ENCODE measurements at places on chromosomes 5 and 9.

DNA sequence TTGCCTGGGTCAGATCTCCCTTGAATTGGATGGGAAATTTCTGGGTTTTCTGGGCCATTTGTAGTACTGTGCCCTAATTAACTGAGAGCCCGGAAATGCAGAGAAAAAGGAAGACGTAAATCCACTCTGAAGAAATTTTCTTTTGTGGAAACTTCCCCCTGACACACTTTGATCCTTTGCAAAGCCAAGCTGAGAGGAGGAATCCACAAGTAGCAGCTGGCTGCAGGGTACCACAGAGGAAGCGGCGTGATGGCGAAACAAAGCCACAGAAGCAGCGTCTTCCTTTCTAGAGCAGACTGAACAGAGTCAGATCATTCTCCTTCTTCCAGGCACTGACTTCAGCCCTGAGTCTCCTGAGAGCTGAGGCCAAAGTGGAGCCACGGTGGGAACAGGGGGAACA is 47.1 kb upstream of the ZNF354A start:
- DNase-seq: peak; percentile 52

- DNase-seq: no peak
Observed at GRCh38 chr9:108241384-108242073, 614.3 kb downstream of the ACTL7B start.

GRCh38 chr5:81657386-81657785 is 93.5 kb downstream of the SSBP2 start:
- DNase-seq: no peak

- no peak for DNase-seq
Observed at GRCh38 chr5:38338455-38338854, 80.1 kb downstream of the EGFLAM start.

DNA sequence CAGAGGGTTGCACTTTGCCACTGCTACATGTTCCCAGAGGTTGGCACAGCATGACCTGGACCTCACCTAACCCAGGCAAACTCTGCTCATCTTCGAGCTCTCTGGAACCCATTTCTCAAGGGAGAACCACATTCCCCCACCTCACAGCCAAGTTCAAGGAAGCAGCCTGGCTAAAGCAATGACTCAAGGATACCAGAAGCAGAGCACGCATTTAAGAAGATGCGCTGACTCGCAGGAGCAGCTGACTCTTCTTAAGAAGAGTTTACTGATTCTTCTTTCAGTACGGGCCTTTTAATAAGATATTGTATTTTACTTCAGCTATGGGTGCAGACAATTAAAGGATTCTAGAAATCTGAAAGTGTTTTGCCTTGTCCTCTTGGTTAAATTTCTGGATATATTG is 4.1 kb upstream of the SEMA5A start:
- no peak for DNase-seq

DNA sequence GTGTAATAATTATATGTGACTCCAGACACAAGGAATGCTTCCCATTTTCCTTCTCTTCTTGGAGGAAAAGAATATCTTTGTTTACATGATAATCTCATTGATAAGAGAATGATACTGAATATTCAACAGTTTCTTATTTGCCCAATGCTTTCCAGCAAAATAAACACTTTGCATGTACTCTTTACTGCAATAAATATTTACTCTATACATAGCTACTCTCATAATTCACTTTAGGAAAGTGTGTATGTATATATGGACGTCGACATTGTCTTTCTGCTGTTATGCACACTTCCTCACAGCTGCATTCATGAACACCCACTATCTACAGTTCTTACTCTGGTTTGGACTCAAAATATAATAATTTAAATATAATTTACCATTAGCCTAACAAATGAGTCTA is 617.4 kb upstream of the CDH10 start:
- no peak for DNase-seq

DNA sequence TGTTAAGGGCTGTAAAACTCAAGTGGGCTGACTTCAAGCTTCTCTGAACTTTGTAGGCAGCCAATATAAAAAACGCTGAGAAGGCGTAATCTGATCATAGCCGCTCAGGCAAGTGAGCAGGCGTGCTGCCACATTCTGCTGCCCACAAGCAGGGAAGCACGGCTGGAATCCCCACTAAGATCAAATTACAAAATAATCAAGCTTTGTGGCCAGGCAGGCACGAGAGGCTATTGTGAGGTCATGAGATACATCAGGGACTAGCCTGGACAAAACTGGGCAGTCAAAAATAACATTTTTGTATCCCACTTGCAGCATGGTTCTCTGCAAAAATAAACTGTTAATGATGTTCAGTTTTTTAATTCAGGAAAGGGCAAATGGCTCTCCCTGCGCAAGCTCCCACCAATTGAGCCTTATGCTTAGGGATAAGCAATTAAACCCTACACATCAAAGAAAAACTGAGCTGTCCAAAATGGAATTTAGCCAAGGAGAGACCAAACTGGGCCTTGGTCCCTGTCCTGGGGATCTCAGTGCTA is 64.0 kb downstream of the POU5F2 start:
- peak; percentile 65 for DNase-seq

DNA sequence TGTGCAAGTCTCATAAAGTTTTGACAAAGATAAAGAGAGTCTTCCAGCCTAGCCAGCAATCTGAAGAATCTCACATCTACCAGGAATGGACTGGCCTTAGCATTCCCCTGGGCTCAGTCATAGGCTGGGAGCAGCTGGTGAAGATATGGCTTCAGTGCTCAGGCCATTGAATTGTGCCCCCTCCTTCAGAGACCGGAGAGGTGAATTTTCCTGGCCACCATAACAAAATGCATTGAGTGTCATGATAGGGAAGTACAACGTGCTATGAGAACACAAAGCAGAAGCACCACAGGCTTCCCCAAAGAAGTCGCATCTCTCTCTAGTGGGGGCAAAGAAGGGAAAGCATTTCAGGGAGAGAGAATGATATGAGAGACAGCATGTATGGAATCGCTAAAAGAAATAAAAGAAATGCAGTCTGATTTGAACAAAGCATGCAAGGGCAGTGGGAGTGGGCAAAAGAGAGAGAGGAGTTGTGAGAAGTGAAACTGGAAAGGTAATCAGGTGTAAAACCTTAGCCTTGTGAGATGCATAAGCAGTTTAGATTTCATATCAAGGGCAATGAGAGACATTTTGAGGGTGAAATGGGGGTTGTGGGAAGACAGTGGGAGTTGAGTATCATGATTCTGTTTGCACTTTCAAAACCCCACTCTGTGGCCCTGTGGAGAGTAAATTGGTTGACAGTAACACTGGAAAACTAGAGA is 57.1 kb upstream of the NMUR2 start:
- peak; percentile 48 for DNase-seq

- DNase-seq: no peak
Observed at GRCh38 chr5:42592401-42593140, 164.0 kb upstream of the CCDC152 start.

- DNase-seq: no peak
Observed at GRCh38 chr9:79698967-79699366, 127.2 kb downstream of the TLE4 start.

DNA sequence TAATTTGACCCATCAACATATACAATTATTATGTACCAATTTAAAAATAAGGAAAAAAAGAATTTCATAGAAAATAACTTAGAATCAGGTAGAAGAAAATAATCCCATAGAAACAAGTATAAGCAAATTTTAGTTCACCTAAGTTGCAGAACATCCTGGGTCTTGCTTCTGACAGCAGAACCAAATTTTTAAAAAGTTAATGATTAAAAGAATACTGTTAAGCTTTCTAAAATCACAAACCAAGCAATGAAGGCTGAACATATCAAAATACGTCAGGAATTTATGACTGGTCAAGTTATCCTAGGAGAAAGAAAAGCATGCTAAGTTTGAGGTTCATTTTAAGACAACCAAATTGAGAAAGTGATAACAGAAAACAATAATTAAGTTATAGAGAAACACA is 650.9 kb downstream of the PTPRD start:
- no peak for DNase-seq

- no peak for DNase-seq
Observed at GRCh38 chr9:98708933-98709911, at the start of gene GABBR2. Gene GABBR2 (minus strand): TSS chr9:98708935. CDS start chr9:98708737, 198 bp downstream.

GRCh38 chr5:3590967-3591900 is 4.4 kb upstream of the IRX1 start:
- DNase-seq: no peak

DNA sequence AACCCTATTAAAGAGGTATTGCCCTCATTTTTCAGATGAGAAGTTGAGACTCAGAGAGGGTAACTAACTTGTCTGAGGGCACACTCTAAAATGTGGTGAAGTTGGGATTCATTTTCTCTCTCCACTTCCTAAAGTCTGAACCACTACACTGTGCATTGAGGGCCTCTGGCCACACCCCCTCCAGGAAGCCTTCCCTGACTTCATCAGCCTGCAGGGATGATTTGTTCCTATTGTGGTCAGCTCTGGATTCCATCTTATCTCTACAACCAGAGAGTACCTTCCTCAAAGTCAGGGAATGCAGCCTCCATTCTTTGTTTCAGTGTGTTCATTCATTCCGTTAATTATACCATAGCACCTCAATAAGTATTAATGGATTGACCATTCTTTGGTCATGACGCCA is 356.0 kb upstream of the PANK3 start:
- DNase-seq: no peak

- no peak for DNase-seq
Observed at GRCh38 chr5:42612750-42613366, 143.8 kb upstream of the CCDC152 start.

DNA sequence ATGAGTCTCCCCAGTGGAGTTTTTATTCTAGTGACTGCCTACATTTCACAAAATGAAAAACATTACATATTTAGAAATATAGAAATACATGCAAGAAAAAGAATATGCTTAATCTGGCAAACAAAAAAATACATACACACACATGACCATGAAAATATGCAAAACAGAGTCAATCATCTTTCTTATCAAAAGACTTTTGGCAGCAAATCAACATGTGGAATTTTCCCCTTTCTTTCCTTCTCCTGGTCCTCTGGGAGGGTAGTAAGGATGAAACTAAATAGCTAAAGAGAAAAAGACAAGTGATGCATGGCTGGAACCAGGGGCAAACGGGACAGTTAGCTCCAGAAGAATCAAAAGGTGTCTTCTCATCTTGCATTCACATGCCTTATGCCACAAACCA is 69.4 kb downstream of the APBA1 start:
- no peak for DNase-seq

- DNase-seq: no peak
Observed at GRCh38 chr5:37090123-37090726, 159.0 kb downstream of the CPLANE1 start.

DNA sequence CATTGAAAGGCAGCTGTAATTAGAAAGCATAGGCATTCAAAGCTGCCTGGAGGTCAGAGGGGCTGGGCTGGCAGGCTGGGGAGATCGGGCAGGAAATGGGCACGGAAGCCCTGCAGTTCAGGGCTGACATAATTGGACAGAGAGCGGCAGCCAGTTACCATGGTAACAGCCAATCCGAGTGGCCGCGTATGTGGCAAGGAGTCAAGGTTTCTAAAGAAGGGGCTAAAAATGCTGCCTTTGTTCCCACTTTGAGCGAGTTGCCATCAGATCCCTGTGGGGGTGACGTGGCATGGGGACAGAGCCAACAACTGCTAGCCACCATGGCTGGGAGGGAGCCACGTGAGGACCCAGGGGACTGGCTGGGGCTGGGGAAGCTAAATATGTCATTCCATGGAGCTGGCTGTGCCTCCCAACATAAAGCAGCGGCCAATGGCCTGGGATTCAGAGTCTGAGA is 44.7 kb upstream of the NDFIP1 start:
- peak; percentile 47 for DNase-seq

DNA sequence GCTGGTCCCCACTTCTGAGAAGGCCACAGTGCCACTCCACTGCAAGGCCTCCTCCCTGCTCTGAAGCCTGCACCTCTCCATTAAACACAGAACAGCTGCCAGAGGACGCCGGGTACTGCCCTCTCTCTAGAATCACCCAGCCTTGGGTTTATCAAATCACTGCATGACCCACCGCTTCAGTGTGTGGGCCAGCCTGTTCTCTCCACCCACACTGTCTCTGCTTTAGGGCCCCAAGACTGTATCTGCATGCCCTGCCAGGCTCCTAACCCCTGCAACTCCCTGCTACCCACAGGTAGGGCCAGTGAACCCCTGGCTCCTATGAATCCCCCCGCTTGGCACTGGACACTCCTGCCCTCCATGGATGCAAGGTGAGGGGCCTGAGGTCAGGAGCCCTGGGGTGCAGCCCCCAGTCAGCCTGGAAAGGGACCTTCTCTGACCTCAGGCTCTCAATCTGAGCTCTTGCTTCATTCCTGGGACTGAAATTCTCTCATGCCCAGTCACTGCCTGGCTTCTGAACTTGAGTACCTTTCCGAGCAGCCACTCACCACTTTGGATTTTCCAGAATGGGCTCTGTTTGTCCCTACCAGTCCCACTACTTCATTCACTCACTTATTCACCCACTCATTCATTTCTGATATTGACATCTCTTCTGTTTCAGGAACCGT is 206.3 kb downstream of the GABBR2 start:
- no peak for DNase-seq

DNA sequence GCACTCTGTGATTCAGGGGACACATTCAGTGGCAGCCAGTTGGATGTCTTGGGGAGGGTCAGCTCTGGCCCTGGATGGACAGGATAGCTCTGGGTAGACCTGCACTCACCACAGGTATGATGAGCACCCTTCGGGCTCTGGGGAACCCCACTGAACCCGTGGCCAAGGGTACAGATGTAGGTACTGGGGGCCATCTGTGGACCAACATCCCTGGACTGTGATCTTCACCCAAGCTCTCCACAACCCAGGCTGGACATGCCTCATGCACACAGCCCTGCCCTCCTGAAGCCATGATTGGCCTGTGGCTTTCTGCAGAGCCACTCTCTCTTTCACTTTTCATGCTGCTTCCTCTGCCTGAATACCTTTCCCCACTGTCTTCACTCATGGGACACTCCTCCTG is 15.6 kb upstream of the ACSL6 start:
- no peak for DNase-seq

DNA sequence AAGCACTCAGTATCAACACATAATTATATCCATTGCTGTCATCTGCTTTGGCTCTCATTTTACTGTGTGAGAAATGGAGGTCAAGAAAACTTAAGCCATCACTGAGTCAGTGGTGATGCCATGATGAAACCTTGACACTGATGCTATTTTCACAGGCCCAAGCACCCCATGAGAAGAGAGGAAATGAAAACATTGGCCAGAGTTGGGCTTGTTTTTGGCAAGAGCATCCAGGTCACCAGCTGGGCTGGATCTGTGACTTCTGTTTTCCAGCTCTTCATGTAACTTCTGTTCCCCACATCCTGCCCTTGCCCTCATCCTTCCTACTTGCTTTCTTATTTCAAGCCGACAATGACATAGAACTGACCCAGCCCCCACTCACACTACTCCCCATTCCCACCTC is 10.0 kb downstream of the LCP2 start:
- DNase-seq: no peak

DNA sequence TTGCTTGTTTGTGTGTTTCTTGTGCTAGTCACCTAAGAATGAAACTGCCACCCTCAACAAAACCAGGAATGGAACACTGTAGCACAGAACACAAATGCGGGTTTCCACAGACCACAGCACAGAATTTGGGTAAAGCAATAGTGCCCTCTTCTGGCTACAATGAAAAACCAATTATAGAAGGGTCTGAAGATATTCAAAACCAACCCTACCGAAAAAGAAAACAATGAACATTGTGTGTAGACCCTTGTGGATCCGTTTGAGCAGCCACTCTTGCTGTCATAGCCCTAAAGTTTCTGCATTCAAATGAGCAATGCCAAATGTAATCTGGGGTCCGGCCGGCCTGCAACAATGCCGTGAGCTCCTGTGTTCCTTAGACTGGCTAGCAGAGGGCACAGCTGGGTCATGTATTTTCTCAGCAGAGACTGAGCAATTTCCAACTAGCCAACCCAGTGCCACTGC is 8.3 kb upstream of the ENC1 start:
- DNase-seq: peak; percentile 64

- DNase-seq: no peak
Observed at GRCh38 chr5:90809311-90810056, 250.9 kb downstream of the ADGRV1 start.
